Endothelial cell of umbilical vein (primary cell): ENCODE measurements at places on chromosomes 4 and X. TPM values are rescaled to one million over a fixed set of nuclear protein-coding genes. Genes with fewer than 3 reads are reported as not detected.

DNA sequence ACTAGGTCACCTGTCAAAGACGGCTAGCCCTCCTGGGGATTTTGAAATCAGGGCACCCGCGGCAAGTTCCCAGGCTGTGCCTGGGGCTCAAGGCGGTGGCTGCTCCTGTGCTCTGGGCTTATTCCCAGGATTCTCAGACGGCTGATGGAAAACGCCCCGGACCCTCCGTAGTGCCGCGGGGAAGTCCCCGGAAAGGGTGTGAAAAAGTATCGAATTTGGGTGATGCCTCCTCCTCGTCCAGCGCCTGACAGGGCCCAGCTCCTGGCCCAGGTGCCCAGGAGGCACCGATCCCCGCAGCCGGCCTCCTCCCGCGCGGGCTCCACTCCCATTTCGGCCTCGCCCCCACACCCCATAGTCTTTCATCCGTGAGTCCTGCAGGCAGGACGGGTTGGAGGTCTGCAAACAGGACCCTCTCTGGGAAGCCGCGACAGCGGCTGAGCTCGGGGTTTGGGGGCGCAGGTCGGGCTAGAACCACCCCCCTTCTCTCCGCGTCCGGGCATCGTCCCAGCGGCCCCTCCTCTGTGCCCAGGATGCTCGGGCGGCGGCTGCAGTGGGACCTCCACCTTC lies 1.1 kb upstream of the NSG1 start:
- peaks cover 40% of the 10 kb centered on the region for H3K27me3 ChIP-seq
- H3K36me3 ChIP-seq = no peaks in the 10 kb centered on the region
- no peak for DNase-seq
- H3K27ac ChIP-seq = no peak overlapping the region
- peaks cover 7% of the 10 kb centered on the region for H3K4me1 ChIP-seq
- H3K4me3 ChIP-seq = no peak overlapping the region

The PASD1 gene
- not detected in 2 replicates for total RNA-seq

The PRDM5 gene
- total RNA-seq = 5.7 and 8.1 TPM in 2 replicates

DNA sequence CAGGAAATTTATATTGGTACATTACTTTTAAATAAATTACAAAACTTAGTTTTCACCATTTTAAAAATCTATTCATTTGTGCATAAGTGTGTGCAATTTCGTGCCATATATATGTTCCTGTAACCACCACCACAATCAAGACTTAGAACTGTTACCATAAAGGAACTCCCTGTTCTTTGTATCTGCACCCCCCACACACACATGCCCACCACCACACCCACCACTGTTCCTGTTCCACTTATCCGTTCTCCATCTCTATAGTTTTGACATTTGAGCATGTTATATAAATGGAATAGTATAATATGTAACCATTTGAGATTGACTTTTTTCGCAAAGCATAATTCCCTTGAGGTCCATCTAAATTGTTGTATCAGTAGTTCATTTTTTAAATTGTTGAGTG lies 73.7 kb downstream of the TAF1 start:
- no peaks in the 10 kb centered on the region for H3K27me3 ChIP-seq
- H3K36me3 ChIP-seq = peaks cover 2% of the 10 kb centered on the region
- H3K4me3 ChIP-seq = no peak overlapping the region
- no peak overlapping the region for H3K27ac ChIP-seq

The MOSPD2 gene
- 13.3 and 14.9 TPM in 2 replicates for total RNA-seq

- H3K27ac ChIP-seq = no peak overlapping the region
- no peak overlapping the region for H3K4me3 ChIP-seq
- H3K27me3 ChIP-seq = no peaks in the 10 kb centered on the region
- H3K4me1 ChIP-seq = no peaks in the 10 kb centered on the region
- H3K36me3 ChIP-seq = no peaks in the 10 kb centered on the region
Observed at GRCh38 chr4:127327491-127327890, 305.3 kb upstream of the INTU start.

- peaks cover 5% of the 10 kb centered on the region for H3K4me1 ChIP-seq
- no peak overlapping the region for H3K4me3 ChIP-seq
- peaks cover 2% of the 10 kb centered on the region for H3K27me3 ChIP-seq
- H3K36me3 ChIP-seq = no peaks in the 10 kb centered on the region
- no peak overlapping the region for H3K27ac ChIP-seq
- no peak for DNase-seq
Observed at GRCh38 chr4:24914460-24914859, 1.6 kb upstream of the CCDC149 start.

DNA sequence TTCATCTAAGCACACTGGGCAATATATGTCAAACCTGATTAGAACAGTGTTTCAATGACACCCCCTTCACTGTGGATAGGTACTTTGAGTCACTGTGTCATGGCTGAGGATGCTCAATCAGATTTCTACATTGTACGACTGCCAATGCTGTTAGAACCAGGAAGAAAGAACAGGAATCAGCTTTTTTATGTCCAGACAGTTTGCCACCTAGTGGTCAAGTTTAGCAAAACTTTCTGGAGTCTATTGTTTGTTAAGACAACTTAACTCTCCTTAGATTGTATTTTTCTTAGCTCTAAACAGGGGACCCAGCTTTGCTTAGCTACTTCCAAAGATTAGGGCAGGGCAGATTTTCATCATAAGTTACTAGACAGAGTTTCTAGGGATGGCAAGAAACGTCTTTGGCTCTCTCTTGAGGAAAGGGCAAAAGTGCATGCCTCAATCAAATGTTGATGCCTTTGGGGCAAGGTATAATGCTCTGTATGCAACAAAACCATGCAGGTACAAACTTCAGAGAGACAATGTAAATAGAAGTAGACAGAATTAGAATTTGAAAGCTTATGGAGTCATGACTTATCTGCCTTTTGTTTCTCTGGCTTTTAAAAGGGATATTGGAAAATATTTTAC lies 40.5 kb upstream of the BMP3 start:
- no peak overlapping the region for H3K4me3 ChIP-seq
- no peak overlapping the region for H3K27ac ChIP-seq
- H3K36me3 ChIP-seq = no peaks in the 10 kb centered on the region
- peak; percentile 57 for DNase-seq
- no peaks in the 10 kb centered on the region for H3K4me1 ChIP-seq
- H3K27me3 ChIP-seq = no peaks in the 10 kb centered on the region

DNA sequence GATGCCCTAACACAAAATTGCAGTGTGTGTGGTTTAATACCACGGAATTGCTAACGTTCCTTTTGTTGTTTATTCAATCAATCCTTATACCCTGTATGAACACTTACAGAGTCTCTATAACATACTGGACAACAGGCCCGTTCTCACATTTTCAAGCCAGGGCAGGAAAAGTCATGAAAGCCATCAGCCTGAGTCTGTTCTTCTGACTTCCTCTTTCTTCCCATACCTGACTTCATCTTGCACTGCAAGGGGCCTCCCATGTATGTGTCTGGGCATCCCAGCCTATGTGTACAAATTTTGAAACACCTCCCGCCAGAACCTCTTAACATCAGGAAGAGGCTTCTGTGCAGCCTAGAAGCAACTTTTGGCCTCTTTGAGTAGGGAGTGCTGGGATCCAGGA lies 4.9 kb upstream of the SHISA3 start:
- no peak for DNase-seq
- no peak overlapping the region for H3K4me3 ChIP-seq
- H3K27ac ChIP-seq = no peak overlapping the region
- peaks cover 5% of the 10 kb centered on the region for H3K4me1 ChIP-seq

GRCh38 chr4:2361366-2362265 lies 56.8 kb downstream of the ZFYVE28 start:
- H3K4me3 ChIP-seq = no peak overlapping the region
- no peak for DNase-seq
- H3K27me3 ChIP-seq = no peaks in the 10 kb centered on the region

DNA sequence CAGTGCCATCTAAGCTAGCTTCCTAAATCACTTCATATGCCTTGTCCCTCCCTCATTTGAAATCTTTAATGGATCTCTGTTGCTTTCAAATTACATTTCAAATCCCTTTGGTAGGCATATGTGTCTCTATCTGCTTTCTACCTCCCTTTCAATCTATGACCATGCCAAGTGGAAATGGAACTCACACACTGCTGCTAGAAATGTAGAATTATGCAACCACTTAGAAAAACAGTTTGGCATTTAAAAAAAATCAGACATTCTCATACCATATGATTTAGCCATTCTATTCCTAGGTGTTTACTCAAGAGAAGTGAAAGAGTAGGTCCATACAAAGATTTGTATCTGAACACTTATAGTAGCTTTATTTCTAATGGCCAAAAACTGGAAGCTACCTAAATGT lies 413.5 kb upstream of the INTU start:
- no peak overlapping the region for H3K4me3 ChIP-seq
- no peaks in the 10 kb centered on the region for H3K36me3 ChIP-seq
- H3K27ac ChIP-seq = no peak overlapping the region
- no peaks in the 10 kb centered on the region for H3K27me3 ChIP-seq

GRCh38 chrX:130119312-130119898 lies 9.1 kb upstream of the ELF4 start:
- H3K4me1 ChIP-seq = peaks cover 34% of the 10 kb centered on the region
- no peaks in the 10 kb centered on the region for H3K27me3 ChIP-seq
- no peak overlapping the region for H3K4me3 ChIP-seq
- H3K27ac ChIP-seq = peak overlapping the region; percentile 83
- H3K36me3 ChIP-seq = no peaks in the 10 kb centered on the region

- no peak overlapping the region for H3K4me3 ChIP-seq
- peak overlapping the region; percentile 75 for H3K27ac ChIP-seq
- peak; percentile 100 for DNase-seq
- peaks cover 36% of the 10 kb centered on the region for H3K4me1 ChIP-seq
Observed at GRCh38 chr4:158006990-158007389, 165.8 kb downstream of the GASK1B start.

DNA sequence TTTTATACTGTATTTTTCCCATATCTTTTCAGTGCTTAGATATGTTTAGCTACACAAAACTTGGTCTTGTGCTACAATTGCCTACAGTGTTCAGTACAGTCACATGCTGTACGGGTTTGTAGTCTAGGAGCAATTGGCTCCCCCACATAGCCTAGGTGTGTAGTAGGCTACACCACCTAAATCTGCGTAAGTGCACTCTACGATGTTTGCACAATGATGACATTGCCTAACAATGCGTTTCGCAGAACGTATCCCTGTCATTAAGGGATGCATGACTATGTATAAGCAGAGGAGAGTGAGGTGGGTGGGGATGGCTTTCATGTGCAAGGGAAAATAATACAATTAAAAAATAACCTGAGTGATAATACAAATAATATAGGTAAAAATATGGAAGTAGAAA lies 131.4 kb downstream of the GBA3 start:
- H3K4me3 ChIP-seq = no peak overlapping the region
- H3K27ac ChIP-seq = no peak overlapping the region
- no peaks in the 10 kb centered on the region for H3K27me3 ChIP-seq
- no peaks in the 10 kb centered on the region for H3K36me3 ChIP-seq

The TCEAL5 gene
- not detected in 2 replicates for total RNA-seq
